ENCODE measurements at places on chromosomes 3 and 15.

GRCh38 chr15:74844319-74845207, 1.6 kb upstream of the ULK3 start:
- DNase-seq = no peak

- DNase-seq = no peak
These were observed 97.4 kb downstream of the CBLB start for GRCh38 chr3:105771392-105771791.

DNA sequence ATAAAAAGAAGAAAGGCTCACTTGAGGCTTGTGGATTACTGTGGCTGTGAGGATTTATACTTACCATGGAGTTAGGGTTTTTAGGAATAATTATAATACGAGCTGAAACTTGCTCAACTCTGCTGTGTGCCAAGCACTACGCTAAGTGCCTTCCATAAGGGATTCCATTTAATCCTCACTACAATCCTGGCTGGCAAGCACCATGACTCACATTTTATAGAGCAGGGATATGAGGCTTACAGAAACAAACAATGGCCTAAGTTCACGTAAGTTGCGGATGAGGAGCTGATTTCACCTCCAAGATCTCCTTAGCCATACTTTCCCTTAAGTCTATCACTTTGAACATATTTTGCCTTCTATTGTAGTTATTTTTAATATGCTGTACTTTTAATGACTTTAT, 43.9 kb upstream of the ARL8B start:
- no peak for DNase-seq

GRCh38 chr3:32413845-32414521, 22.3 kb downstream of the CMTM7 start:
- DNase-seq = no peak

DNA sequence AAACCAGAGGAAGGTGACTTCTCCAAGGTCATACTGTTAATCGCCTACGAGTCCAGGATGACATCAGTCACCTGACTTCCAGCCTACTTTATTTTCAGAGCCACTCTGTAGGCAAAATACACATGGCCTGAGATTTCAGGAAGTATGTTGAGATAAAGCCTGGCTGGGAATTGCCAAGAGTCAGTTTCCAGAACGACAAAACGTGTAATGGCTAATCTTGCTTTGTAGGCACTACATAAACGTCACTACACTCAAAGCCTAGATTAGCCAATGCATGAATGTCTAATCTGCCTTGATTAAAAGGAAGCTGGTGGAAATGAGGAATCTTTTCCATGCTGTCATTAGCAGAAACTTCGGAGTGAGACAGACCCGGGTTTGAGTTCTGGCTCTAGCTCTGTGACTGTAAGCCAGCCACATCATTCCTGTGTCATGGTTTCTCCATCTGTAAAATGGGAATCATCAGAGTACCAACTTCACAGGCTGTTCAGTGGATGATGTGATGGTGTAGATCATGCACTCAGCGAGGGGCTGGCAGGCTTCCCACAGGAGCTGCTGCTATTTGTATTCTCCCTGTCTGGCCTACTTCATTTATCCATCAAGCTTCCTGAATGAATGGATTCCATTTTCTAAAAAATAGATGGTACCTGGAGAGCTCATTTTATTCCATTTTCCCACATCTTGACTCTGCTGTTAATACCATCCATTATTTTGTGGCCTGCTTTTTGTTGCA, 241.9 kb downstream of the XXYLT1 start:
- no peak for DNase-seq

DNA sequence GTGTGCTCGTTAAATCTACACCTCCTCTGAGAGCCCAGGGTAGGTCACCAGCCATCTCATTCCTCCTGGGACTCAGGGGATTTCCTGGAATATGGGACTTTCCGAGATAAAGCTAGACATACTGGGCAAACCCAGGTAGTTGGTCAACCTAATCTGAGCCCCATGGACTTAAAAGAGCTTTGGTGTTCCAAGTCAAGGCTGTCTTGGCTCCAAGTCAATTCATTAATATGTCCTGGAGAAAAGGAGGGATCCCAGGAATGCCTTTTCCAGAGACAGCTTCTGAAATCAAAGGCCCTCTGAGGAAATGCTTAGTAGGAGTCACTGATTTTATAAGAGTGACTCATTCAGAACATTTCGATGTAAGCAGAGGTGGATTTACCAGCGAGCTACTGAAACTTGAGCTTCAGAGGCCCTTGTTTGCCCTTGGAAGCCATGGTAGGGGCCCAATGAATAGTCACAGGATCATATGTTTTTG, 137.3 kb upstream of the UBE2E1 start:
- no peak for DNase-seq

DNA sequence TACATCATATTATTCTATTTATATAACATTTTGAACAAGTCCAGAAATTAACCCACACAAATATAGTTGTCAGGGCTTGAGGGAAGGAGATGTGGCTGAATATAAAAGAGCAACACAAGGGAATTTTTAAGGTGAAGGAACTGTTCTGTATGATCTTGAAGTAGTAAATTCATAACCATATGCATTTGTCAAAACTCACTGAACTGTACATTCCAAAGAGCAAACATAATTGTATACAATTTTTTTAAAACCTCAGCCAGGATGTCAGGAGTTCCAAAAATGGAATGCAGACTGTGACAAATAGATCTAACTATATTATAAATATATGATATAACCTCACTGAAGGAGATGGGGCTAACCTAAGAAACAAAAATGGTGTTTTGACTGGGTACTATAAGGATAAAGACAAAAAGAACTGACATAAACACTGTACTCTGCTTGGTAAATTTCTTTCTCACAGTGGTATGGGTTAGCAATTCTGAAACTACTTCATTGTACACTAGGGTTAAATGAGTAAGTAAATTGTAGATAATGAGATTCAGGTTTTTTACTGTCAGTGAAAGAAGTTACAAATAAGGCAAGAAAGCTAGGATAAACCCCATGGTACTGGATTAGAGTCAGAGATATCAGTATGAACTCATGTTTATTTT, 14.4 kb downstream of the GOLGB1 start:
- no peak for DNase-seq

GRCh38 chr3:69376731-69377130, 9.2 kb downstream of the FRMD4B start:
- DNase-seq = no peak

DNA sequence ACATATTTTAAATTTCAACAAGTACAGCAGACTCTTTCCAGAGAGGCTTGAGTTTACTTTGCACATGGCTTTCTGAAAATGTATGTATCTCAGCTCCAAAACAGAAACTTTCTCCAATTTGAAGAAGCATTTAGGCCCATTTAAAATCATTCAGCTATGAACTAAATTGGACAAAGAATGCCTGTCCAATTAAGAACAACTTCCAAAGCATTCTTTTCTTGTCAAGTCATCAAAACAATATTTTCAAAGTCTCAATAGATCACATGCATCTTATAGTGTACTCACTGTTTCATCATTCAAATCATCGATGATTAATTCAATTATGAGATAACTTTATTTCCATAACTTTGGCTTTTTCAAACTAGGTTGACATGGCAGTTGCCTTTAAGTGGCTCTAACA, 95.2 kb downstream of the KBTBD8 start:
- no peak for DNase-seq

- DNase-seq = no peak
These were observed 38.8 kb downstream of the SLC12A1 start for GRCh38 chr15:48244921-48245320.

DNA sequence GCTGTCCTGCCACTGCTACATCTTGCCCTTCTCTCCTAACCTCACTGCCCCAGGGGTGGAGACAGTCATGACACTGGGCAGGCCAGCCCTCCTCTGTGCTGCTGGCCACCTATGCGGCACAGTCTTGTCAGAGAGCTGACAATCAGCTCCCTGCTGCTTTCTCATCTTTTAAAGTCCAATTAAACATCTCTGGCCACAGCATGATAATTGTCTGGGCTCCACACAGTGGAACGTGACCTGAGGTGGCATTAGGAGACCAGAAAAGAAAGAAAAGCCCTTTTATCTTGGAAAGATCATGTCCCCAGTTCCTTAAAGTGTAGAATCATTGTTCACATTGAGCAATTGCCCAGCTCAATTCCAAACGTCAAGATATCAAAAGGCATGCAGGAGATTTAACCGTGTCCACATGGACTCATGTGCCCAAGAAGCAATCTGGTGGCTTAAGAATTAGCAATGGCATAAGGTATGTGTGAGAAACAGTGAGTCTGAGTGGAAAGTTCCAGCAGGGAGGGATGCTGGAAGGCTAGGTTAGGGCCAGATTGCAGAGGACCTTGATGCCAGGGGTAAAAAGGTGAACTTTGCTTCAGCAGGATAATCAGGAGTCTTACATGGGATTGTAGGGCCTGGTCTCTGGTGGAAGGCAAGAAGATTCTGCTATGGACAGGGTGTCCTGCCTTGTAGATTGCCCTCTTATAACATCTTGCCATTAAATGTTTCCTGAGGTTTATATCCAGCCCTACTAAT, 15.3 kb upstream of the CACNA1D start:
- no peak for DNase-seq

DNA sequence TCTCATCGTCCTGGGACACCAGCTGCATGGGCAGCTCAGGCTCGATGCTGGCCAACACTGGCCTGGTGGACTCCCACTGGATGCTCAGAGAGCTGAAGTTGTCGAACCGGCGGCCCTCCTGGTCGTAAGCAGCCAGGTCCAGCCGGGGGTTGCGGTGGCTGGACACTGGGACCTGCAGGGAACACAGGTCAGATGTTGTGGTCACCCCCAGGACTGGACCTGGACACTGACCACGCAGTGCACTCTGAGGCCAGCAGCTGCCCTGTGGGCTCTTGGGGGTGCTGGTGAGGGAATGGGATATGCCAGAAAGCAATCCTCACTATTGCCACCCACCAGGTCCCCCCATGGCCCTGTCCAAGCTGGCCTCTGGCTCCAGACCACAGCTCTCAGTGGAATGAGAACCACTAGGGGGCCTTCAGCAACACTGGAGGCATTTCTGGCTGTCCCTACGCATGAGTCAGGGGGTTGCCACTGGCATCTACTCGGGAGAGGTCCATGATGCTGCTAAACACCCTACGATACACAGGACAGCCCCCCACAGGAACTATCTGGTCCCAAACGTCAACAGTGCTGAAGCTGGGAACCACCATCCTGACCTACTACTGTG, 66.1 kb downstream of the NUP210 start:
- DNase-seq = no peak

DNA sequence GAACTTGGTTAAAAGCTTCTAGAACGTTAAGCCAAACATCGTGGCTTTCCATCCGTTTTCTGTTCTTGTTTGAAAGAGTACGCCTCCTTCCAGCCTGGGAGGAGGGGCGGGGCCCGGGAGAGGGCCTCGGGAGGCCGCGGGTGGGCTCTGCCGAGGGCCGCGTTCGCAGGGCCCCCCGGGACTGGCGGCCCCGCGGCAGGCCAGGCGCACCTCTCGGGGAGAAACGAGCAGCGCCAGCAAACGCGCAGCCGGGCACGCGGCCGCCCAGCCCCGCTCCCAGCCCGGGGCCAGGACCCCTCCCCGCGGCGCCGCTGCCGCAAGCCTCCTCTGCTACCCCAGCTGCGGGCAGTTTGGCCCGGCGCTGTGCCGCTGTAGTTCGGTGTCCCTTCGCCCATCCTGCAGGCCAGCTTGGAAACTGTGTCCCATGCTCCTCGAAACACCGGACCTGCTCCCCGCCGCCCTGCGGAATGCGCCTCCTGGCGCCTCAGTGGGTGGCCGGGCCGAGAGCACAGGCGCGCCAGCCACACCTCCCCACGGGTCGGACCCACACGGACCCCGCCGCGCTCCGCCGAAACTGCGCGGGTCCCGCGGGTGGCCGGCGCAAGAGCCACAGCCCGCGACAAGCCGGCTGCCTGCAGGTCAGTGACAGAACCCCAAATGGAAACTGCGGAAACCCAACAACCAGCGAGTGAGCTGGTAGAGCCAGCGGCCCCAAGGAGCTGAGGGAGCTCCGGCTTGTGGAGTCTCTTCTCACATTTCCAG, 2.3 kb downstream of the OCA2 start:
- DNase-seq = no peak

- no peak for DNase-seq
These were observed 128.3 kb upstream of the BFSP2 start for GRCh38 chr3:133271539-133271938.

DNA sequence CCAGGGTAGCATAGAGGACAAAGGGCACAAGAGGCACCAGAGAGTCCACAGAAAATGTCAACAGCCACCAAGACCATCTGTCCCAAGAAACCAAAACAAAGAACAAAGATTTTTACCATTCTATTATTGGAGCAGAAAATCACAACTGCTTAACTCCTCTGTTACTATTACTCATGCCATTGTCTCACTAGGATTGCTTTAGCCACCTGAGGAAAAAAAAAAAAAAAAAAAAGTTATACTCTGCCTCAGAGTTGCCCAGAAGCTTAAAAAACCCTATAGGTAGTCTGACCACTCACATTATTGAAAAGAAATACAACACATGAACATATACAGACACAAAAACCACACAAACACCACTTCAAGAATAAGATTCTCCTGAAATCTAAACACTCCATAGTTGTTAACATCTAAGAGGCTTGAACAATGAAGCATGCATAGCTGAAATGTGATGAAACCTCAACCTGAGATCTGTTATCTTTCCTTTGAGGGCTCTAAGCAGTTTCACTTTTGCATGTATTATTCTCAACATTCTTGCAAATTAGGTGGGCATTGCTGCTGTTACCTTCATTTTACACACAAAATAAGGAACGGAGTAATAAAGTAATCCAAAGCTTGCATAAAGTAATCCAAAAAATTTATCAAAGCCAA, 85.4 kb downstream of the IGSF11 start:
- DNase-seq = no peak

DNA sequence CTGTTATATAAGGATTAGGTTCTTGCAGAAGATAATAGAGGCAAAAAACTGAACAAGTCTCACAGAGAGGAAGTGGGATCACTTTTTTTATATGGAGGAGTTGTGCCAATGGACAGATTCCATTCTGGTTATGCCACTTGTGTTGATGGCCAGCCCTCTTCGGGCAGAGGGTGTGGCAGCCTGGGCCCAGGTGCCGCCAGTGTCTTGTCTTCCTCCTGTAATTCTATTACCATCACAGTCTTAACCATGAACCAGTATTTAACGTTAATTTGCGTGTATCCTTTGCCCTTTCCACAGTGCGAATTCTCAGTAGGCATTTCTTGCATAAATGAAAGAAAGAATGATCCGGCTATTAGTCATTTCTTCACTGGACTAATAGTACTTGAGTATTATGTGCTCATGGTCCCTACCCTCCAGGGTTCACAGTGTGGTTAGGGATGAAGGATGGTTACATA, 7.0 kb upstream of the USP4 start:
- DNase-seq = no peak

GRCh38 chr3:160027541-160028195, 39.0 kb downstream of the IL12A start:
- no peak for DNase-seq

GRCh38 chr3:129534428-129535027, 6.1 kb downstream of the RHO start:
- no peak for DNase-seq

DNA sequence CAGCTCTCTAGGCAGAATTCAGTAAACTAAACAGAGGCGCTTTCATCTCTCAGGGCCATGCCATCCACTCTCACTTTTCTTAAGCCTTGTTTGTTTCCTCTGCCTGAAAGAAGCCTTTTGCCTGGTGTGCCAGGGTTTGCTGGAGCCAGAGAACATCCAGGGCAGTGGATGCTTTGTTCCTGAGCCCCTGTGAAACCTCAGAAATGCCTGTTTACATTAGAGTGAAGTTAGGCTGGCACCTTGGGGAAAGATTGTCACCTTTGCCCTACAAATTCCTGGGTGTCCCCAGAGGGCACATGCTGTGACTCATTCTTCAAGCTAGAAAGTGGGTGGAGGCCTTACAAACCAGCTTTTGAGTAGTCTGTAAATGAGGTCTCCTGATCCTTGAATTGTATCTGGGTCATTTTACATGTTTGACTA, 10.7 kb upstream of the TRAK1 start:
- DNase-seq = peak; percentile 1
